ENCODE measurements at places on chromosomes 16 and 17. TPM values are rescaled to one million over a fixed set of nuclear protein-coding genes. Genes with fewer than 3 reads are reported as not detected.

The SCNN1B gene
- not detected for polyA plus RNA-seq

The PYY gene
- polyA plus RNA-seq, result not detected

The NUPR1 gene
- polyA plus RNA-seq, result 22.2 TPM

- no peak for DNase-seq
These were observed 13.7 kb downstream of the N4BP1 start for GRCh38 chr16:48596326-48596725.

DNA sequence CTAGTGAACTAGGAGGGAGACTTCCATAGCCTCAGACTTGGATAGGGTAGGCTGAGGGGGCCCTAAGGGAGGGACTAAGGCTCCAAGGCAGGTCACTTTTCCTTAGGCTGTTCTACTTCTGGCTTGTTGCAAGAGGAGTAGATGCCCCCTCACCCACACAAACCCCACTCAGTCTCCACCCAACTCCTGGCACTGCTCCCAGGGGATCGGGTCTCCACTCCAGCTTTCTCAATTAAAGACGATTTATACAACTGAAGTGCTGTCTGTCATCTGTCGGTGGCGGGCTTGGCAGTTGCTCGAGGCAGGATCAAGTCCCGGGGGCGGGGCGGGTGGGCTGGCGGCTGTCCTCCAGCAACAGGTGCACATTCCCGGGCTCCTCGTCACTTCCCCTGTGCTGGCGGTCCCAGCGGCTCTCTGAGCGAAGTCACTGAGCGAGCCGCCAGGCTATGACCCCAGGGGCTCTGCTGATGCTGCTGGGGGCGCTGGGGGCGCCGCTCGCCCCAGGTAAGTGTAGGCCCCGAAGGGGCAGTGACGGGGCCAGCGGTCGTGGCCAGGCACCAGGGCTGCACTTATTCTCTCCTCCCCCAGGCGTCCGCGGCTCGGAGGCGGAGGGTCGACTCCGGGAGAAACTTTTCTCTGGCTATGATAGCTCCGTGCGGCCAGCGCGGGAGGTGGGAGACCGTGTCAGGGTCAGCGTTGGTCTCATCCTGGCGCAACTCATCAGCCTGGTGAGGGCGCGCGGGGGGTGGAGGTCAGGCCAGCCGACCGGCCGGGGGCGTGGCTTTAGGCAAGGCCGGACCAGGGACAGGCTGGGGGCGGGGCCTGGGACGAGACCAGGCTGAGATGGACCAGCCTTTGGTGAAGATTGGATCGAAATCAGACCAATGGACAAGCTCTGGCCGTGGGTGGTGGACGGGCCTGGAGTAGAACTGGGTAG lies at the start of gene CHRNB1:
TSS of gene CHRNB1 (plus strand) at position 380 of the 937 bp plus-strand sequence. CDS start at position 447, 67 bp downstream.
- peak; percentile 20 for DNase-seq

The OR4D2 gene
- not detected for polyA plus RNA-seq

DNA sequence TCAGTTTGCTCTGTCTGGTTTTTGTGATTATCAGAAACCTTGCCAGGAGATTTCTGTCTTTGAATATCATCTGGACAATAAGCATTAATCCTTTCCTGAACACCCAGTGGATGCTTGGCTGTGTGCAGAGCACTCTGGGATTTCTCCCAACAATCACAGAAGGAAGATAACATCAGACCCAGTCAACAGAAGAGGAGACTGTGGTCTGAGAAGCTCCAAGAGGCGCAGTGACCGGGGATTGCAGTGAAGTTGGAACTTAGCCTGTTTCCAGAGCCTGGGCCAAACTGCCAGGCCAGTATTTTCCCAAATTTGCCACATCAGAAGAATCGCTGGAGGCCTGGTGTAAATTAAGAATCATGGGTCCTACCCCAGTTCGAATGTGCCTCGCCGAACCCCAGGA lies 264.7 kb downstream of the C16orf95 start:
- peak; percentile 77 for DNase-seq

GRCh38 chr17:30220414-30220813 lies 15.1 kb downstream of the SLC6A4 start:
- no peak for DNase-seq

DNA sequence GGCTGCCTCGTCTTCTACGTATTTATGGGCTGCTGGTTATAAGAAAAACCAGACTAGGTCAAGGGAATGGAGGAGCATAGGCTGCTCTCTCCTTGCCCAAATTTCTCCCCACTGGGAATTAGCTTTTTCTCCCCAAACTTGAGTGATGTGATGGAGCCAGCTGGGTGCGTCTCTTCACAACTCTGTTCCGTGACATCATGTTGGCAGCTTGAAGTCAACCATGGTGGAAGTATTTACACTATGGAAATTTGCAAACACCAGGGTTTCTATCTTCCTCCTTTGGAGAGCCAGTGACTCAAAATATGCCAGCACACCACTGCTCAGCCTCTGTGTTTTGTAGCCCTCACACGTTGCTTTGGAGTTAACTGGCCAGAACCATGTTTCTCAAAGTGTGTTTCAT lies 78.1 kb downstream of the OR1D5 start:
- no peak for DNase-seq

The CCL3 gene
- not detected for polyA plus RNA-seq

GRCh38 chr17:60169921-60170817 lies 20.4 kb downstream of the CA4 start:
- DNase-seq, result peak; percentile 45

- DNase-seq, result peak; percentile 55
These were observed 491 bp downstream of the IST1 start for GRCh38 chr16:71895679-71896365.

GRCh38 chr17:75731716-75732498 lies 10.6 kb downstream of the ITGB4 start:
- DNase-seq, result no peak

DNA sequence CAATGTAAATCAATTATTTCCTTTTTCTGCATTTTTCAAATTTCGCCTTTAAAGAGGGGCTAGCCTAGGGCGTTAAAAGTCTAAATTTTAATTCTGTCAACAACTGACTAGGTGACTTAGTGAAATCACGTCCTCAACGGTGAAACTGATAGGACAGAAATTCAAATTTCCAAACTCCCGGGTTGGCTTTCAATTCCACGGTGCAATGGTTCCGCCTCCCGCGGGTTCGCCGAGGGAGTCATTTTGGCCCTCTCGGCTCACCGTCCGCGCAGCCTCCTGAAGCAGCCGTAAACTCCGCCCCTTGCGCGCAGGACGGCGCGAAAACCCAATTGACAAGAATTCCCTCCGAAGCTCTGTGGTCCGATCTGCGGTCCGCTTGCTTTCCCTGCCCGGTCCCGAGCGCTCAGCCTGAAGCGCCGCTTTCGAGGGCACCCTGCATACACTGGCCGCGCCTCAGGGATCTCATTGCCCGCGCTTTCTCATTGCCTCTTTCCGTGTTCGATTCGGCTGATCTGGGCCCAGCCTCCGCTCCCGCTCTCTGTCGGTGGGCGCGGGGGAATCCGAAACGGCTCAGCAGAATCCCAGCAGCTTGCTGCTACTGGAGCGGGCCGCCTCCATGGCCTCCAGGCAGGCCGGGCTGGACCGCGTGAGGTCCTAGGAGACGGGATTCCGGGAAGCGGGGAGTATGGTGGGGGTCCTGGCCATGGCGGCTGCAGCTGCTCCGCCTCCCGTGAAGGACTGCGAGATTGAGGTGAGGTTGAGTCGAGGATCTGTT lies at the start of gene ATAD5:
TSS of gene ATAD5 (plus strand) at position 304 of the 775 bp plus-strand sequence. CDS start at position 686, 382 bp downstream.
- DNase-seq, result peak; percentile 94

The TPSB2 gene
- polyA plus RNA-seq, result not detected

- DNase-seq, result no peak
These were observed 15.1 kb downstream of the NGFR start for GRCh38 chr17:49510059-49510719.

DNA sequence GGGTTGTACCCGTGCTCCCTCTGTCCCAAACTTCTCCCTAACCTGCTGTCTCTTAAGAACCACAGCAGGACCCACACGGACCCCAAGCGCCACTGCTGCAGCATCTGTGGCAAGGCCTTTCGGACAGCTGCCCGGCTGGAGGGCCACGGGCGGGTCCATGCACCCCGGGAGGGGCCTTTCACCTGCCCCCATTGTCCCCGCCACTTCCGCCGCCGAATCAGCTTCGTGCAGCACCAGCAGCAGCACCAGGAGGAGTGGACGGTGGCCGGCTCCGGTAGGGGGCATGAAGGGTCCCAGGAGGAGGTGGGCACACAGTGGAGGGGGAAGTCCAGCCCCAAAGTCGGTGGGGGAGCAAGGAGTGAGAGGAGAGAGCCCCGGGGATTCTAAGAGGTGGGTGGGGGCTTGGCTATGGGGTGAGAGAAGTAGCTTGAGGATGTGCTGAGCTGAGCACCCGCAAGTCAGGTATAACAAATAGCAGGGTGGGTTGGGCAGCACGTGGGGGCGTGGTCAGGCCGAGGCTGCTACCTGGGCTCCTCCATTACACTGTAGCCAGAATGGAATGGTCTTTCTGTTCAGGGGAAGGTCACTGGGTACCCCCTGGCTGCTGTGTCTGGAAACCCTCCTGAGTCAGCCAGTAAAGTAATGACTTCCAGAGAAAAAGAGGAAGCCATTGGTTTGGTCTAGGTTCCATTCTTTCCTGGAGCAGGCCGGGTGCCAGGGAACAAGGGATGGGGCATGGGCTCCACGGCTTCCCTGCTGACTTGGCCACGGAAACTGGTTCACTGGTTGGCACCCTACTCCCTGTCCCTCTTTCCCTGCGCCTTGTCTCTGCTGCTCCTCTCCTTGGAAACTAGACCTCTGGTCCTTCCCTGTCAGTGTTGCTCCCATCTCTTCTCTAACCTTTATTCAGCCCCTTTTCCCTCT lies 7.1 kb downstream of the PRSS53 start:
- no peak for DNase-seq

- DNase-seq, result no peak
These were observed 616 bp downstream of the ACTG1 start for GRCh38 chr17:81511804-81512561.

The CFAP20 gene
- 33.2 TPM for polyA plus RNA-seq

DNA sequence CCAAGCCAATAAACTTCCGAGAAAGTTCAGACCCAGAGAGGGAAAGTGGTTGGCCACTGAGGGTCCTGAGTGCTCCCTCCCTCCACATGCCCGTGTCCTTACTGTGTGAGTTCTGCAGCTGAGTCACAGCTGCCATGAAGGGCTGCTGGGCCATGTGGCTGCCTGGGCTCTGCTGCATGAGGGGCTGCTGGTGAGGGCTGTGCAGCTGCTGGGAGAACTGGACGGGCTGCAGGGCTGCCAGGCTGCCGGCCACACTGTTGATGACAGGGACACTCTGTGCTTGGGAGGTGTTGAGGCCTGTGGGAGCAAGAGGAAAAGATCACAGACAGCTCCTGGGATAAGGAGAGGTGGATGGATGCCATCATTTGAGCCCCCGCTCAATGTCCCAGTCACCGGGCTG lies 44.0 kb downstream of the HNF1B start:
- DNase-seq, result no peak

DNA sequence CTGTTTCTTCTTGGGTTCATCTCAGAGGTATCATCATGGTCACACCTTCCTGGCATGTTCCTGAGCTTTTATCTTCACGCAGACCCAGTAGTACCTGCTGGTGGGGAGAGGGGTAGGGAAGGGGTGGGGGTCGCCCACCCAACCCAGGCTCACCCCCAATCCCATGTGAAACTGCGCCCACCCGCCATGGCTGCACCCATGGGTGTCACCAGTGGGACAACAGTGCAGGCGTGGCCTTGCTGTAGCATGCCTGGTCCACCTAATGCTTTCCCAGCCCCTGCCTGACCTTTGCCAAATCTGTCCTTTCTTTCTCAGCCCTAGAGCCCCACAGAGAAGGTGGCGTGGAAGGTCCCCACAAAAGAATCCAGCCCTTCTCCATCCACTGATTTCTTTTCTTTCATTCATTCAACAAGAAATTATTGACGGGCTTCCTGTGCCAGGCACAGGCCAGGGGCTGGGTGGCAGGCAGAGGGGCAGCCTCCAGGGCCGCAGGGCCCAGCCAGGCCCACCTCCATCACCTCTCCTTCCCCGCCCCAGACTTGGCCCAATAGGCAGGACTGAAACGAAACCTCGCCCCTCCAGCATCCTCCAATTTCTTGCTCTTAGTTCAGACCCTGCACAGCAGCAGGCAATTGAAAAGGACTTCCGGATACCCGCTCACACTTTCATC lies 79.1 kb upstream of the TNRC6C start:
- DNase-seq, result no peak

The CMTM4 gene
- 6.9 TPM for polyA plus RNA-seq

The RNF222 gene
- polyA plus RNA-seq, result not detected

- DNase-seq, result no peak
These were observed 11.5 kb downstream of the DLG4 start for GRCh38 chr17:7208027-7208571.

DNA sequence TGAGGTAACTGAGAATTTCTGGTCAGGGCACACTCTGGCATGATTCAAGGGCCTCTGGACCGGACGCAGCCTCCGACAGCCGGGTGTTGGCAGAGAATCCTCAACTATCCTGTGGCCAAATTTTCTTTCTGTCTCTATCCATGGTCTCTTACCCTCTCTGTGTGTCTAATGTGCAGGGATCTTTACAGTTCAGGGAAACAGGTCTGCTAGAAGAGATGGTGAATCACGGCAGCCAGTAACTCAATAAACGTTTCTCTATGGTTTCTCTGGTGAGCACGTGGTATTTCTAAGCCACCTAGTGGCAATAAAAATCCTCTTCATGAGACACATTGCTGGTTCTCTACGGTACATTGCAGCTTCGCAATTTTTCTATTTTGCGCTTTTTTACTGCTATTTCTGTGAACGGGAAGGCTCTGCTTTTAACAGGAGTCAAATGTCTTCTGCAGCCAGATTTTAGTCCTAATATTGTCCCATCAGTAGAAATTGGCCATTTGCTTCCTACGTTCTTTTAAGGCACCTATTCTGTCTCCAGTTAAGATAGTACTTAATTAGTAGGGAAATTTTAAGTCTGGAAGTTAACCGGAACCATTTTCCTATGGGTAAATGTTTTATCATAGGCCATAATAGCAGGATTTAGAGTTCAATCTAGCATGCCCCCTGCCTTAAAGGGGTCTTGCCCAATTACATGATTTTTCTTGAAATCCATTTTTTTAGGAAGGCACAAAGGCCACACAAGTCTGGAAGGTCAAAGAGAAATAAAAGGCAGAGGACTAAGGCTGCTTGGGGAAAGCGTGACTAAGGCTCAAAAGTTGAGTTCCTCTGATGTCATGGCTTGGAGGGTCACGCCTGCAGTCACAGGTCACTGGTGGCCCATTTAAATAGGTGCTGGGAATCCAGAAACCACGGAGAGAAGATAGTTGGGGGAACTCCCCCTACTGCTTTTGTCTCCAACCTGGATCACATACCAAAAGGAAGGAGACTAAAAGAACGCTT lies 31.5 kb downstream of the QPRT start:
- peak; percentile 75 for DNase-seq

GRCh38 chr17:14359163-14360020 lies 58.5 kb downstream of the HS3ST3B1 start:
- no peak for DNase-seq

DNA sequence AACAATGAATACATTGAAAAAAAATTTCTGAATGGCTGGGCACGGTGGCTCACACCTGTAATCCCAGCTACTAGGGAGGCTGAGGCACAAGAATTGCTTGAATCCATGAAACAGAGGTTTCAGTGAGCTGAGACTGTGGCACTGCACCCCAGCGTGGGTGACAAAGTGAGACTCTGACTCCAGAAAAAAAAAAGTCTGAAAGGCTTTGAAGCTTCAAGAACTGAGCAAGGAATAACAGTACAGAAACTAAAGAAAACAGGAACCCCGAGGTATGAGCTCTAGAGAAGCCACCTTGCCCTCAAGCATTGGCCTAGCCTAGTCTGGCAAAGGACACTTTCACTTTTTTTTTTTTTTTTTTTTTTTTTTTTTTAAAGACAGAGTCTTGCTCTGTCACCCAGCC lies 45.0 kb downstream of the TEX2 start:
- no peak for DNase-seq
